ENCODE measurements at places on chromosomes 3 and 15.

- DNase-seq, result peak; percentile 59
These were observed 165.0 kb downstream of the ABHD5 start for GRCh38 chr3:43855674-43856299.

GRCh38 chr3:142723968-142724681, at the start of gene TRPC1:
TRPC1 (plus strand) TSS chr3:142724034; CDS start chr3:142724560, 526 bp downstream.
- DNase-seq, result peak; percentile 90

- DNase-seq, result no peak
These were observed 9.1 kb downstream of the FBXL22 start for GRCh38 chr15:63606308-63606707.

GRCh38 chr3:34387826-34388564, 589.6 kb downstream of the PDCD6IP start:
- DNase-seq, result no peak

- DNase-seq, result peak; percentile 23
These were observed 111.6 kb upstream of the SLC6A6 start for GRCh38 chr3:14290631-14291385.

DNA sequence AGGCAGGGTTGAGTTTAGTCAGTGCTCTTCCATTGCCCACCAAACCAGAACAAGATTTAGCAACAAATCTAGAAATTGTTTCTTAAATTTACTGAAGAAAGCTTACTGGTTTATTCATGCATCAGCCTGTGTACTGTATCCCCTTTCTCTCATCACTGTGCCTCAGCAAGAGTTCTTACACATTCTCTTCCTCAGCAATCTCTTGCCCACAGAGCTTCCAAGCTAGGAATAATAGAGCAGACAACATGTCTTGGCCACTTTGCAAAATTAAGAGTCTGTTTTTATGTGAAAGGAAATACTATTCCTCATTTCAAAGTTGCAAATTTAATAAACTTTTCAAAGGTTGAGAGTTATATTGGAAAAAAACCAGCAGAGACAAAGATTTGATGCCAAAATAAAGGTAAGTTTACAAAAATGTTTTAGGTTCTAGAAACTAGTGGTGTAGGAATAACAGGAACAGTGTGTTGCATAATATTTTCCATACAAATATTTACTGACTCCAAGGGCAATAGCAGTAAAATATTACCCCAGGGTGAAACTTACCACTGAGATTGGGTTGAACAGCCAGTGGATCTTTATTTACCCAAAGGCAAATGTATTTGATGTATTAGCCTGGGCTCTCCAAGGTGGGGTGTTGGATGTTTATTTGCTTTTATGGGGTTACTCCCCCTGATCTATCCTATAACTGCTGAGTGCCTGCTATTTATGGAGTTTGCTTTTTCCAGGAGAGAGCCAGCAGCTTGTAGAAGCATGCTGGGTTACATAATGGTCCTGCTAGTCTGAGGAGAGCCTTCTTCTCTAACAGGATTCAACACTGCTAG, 276.7 kb downstream of the ADAMTSL3 start:
- no peak for DNase-seq

GRCh38 chr3:31832551-31832950, 148.5 kb downstream of the OSBPL10 start:
- peak; percentile 31 for DNase-seq

- no peak for DNase-seq
These were observed 777 bp downstream of the RNU5B-1 start for GRCh38 chr15:65305150-65305758.

GRCh38 chr3:183884097-183884426, 618 bp downstream of the PARL start:
- DNase-seq, result no peak

GRCh38 chr15:80010131-80010673, 39.2 kb upstream of the BCL2A1 start:
- peak; percentile 83 for DNase-seq

GRCh38 chr3:188720215-188720614, 451.6 kb upstream of the TPRG1 start:
- DNase-seq, result peak; percentile 16

- peak; percentile 16 for DNase-seq
These were observed 13.7 kb downstream of the CELF6 start for GRCh38 chr15:72306211-72306785.

DNA sequence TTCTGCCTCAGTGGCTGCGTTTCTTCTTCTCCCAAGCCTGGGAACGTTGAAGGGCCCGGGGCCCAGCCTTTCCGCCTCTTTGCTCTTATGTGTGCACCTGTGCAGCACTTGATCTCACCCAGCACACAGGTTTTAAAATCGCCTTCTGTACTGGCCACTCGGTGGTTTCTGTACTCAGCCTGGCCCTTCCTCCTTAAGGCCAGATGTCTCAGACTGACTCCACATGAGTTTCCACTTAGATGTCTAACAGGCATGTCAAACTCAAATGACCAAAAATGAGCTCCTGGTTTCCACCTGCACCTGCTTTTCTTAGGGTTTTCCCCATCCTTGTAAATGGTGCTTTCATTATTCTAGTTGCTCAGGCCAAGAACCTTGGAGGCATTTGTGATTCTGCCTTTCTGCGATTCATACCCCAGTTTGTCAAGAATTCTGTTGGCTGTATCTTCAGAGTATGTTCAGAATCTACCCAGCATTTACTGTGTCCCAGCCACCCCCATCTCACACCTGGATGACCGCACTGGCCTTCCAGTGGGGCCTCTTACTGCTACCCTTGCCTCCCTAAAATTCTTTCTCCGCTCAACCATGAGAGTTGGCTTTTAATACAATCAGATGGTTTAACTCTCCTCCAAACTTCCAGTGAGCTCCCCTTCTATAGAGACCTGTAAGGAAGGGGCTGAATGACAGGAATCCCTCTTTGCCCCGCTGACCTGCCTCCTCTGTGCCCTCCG, 2.2 kb upstream of the TRAK1 start:
- no peak for DNase-seq

- no peak for DNase-seq
These were observed 41.8 kb upstream of the MUC13 start for GRCh38 chr3:124976383-124976782.
